GOT3 (cell line): ENCODE measurements at places on chromosomes 2 and 18.

DNA sequence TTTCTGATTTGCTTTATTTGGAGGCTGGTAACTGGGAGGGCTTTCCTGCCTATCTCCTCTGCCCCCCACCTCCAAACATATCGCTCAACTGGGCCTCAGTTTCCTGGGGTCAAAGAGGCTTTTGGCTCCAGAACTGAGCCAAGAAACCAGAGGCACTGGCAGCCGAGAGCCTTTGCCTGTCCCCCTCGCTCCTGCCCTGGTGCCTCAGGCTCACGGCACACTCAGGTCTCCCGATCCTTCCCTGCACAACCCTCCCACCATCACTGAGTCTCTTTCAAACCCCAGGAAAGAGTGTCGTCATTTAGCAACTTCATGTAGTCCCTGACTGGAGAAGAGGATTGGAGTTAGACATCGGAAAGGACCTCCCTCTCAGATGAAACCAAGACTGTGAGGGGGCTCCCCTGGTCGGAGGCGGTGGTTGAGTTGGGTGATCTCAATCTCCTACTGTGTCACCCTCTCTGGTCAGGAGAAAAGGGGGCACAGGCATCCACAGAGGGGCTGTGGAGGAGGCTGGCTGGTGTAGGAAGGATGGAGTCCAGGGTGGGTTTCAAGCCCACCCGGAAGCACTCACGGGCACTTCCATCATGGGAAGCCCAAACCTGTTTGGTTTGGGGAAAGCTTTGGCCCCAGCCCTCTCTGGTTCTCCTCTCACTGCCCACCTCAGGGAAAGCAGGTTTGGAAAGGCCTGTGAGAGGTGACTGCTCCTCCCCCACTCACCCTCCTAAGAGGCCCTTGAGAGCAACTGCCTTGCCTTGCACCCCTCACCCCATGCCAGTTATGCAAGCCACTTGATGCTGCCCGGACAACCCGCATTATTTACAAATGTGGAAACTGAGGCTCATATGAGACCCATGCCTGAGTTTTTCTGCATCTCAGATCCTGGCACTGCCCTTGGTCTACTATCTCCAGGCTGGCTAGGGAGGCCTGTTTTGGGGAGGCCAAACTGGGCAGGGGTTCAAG, 62.3 kb downstream of the TNS1 start:
- DNase-seq, result no peak

DNA sequence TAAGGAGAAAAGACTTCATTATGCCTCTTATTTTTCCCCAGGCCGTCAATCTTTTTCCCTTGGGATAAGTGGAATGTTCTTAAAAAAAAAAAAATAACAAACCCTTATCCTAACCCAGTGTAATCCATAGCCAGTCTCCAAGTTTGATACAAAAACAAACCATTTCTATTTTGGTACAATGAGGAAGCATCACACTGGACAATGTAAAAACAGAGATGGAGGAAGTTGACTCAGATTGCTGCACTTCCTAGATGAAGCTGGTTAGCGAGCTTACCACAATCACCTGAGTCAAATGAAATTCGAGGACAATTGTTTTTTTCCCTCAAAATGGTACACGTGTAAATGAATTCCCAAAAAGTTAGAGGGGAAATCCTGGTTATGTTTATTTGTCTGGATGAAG, 259.7 kb downstream of the TCF4 start:
- no peak for DNase-seq

DNA sequence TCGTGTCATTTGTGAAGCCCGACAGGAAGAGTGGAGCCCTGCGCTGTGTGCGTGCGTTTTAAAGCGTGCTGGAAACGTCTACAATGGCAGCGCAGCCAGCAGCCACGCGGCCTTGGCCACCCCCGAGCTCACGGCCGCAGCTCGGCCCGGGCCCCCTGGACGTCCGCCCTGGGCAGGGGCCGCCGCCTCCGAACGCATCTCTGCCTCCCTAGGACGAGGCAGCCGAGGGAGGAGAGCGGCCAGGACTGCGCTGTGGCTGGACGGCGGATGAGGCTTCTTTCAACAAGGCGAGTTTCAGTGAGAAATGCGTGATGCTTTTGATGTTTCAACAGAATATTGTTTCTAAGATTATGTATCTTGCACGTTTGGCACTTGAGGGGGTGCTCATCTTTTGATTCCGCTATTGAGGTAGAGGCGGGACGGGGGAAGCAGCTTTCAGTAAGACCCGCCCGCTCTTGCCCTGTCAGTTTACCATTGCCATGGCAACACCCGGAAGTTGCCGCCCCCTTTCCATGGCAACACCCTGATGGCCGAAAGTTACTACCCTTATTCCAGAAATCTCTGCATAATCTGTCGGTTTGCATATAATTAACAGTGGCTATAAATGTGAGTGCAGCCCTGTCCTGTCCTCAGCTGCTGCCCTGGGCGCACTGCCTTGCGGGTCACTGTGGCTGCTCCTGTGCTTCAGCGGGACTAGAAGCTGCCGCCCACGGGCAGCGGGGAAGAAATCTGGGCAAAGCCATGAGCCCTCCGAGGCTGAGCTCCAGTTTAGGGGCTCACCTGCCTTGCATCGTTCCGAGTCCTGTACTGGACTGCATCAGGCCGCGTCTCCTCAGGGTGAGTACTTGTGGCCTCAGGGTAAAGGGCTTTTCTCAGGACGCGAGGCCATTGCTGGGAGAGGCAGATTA, 38.6 kb downstream of the ADNP2 start:
- no peak for DNase-seq

DNA sequence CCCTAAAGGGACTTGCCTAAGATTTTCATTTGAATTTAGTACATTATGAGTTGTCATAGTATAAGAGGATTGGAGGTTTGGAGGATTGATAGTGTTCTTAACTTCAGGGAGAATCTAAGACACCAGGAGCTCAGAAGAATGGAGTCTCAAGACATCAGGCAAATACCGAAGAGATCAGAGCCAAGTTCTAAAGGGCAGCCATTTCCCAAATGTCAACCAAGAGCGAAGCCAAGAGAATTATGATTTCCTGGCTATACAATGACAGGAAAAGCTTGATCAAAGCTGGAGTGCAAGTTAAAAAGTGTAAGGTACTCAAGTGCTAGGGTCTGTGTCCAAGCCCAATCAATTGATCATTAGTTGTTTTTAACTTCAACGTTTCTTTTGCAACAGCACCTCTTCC, 283.0 kb upstream of the FN1 start:
- no peak for DNase-seq

DNA sequence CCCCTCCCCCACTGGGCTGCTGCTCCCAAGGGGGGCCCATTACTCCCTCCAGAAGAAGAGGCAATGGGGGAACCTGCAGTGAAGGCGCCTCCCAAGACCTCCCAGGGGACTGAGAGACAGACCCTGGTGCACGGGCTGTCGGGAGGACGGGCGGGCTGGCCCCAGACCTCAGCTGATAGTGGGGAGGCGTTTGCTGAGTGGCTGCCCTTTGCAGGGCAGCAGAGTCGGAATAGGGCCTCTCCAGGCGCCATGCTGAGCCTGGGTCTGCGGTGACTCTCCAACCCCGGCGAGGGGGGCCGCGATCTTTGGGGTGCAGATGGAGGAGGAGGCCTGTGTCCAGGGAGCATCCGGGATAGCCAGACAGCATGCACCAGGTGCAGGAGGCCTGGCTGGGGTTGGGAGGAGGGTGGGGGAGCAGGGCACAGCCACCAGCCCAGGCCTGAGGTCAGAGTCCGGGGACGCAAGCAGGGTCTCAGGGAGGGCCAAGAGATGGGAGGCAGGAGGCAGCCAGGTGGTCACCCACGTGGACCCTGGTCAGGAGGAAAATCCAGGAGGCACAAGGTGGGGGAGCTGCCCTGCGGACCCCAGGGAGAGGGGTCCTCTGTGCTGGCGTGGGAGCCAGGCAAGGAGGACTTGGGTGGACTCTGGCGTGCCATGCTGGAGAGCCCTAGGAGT, 11.0 kb downstream of the CROCC2 start:
- DNase-seq, result no peak

- DNase-seq, result peak; percentile 67
These were observed 24.6 kb downstream of the MAIP1 start for GRCh38 chr2:199979832-199980628.

DNA sequence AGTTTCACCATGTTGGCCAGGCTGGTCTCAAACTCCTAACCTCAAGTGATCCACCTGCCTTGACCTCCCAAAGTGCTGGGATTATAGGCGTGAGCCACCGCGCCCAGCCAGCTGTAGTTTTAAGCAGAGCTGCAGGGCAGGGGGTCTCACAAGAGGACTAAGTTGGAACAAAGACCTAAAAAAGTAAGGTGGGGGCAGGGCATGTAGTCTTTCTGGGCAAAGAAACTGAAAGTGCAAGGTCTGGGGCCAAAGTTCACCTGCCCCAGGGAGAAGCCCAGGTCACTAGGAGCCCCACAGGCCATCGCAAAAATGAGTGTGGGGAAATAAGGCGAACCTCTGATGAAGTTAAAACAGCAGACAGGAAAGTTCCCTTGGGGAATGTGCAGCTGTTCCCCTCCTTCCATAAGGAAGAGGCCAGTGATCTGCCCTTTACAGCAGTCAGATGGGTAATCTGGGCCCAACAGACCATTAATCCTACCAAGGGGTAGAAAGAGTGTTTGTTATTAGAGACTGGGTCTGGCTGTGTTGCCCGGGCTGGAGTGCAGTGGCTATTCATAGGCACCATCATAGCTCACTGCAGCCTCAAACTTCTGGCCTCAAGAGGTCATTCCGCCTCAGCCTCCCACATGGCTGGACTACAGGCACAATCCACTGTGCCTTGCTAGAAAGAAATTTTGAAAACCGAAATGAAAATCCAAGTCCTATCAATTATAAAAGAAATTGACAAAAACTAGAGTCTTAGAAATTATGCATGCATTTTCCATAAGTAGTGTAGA, 2.8 kb downstream of the SCLY start:
- DNase-seq, result no peak

GRCh38 chr2:100983201-100983600, 18.9 kb upstream of the RPL31 start:
- no peak for DNase-seq

DNA sequence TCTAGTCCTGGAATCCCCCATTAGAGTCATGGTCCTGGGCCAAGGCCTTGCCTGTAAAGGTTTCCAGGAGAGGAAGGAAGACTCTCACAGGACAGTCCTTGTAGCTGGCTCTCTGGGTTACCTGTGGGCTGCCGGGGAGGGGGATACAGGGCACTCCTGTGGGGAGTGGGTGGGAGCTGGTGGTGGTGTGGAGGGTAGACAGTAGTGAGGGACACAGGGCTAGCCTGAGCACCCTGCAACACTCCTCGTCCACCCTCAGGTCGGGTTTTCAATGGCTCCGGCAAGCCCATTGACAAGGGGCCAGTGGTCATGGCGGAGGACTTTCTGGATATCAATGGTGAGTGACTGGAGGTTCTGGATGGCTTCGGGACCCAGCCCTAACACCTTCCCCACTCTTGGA, 19.7 kb upstream of the ANKRD53 start:
- DNase-seq, result no peak

DNA sequence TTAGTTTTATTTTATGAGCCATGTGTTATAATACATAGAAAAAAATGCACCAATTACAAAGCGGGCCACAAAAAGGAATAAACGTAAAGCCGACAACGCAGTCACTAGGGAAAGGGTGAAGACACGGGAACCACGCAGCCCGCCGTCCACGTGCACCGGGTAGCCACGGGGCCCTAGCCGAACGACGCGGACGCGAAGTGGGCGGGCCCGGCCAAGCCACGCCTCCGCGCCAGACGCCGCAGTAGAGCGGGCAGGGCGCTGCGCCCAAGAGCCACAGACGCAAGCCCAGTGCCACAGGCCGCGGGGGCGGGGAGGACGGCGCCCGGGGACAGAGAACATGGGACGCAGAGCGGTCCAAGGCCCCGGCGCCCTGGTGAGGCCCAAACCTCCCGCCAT, at the start of gene DUSP28:
Gene DUSP28, plus strand, starts transcription at position 274 of the 396 bp plus-strand sequence. CDS start 328 bp downstream, outside the sequence.
- peak; percentile 63 for DNase-seq

GRCh38 chr2:241465543-241465942, 42.8 kb downstream of the STK25 start:
- DNase-seq, result no peak

DNA sequence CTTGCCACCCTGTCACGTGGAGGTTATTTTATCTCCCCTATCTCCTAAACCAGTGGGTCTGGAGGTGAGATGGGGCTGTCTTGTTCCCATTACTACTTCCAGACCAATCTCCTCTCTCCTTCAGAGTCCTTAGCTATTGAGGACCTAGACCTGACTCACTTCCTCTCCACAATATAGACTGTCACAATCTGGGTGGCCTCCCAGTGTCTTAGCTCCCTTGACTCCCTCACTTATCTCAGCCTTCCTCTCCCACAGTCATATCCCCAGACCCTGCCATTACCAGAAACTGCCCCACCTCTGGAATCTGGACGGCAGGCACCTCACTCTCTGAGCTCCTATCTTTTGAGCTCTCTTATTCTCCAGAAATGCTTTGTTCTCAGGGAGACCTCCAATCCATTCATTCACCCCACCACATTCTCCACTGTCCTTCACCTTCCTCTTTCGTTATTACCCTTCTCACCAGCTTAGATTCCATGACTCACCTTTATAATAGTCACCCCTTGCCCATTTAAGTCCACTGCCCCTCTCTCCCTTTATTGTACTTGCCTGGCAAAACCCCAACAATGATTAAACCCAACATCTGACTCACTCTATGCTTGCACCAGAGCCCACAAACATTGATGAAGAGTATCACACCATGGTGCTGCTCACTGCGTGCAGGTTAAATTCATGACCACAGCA, 23.3 kb upstream of the SIX3 start:
- DNase-seq, result no peak

GRCh38 chr2:137960223-137960622, 4.0 kb upstream of the HNMT start:
- DNase-seq, result no peak

DNA sequence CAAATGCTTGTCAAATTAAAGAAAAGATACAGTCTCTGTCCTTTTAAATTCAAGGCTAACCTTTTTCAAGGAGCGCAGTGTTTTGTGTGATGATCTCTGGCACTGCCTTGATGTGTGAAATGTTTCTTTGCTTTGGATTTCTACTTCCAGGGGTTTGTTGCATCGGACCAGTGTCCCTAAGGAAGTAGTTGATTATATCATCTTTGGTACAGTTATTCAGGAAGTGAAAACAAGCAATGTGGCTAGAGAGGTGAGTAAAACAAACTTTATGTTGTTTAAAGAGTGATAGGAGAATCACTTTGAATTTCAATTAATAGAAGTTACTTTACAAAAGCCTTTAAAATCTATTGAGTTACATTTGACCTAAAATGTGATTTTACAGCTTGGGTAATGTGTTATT, 28.8 kb downstream of the HADHB start:
- DNase-seq, result no peak

GRCh38 chr2:46909771-46910419, 5.7 kb downstream of the MCFD2 start:
- no peak for DNase-seq

GRCh38 chr18:75638776-75639471, 211.4 kb upstream of the SMIM21 start:
- no peak for DNase-seq

DNA sequence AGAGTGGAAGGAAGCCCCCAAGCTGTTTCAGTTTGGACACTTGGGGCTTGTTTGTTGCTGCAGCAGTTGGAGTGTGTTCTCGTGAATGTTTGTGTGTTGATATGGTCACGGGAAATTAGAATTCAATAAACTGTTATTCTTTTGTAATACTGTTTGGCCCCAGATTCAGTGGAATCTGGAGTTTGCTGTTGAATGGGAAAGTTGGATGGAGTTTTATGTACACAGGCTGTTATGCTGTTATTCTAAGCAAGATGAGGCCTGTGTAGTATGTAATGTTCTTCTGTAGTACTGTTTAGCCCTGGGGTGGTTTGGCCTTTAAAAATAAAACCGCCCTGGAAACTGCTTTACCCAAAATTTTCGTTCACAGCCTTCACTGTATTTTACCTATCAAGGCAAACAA, 810.4 kb upstream of the HS6ST1 start:
- no peak for DNase-seq

- no peak for DNase-seq
These were observed 26.9 kb downstream of the GALM start for GRCh38 chr2:38692636-38693318.

GRCh38 chr2:1168846-1169245, 218.2 kb downstream of the SNTG2 start:
- DNase-seq, result no peak
